ENCODE measurements at places on chromosomes 11 and 22. TPM values are rescaled to one million over a fixed set of nuclear protein-coding genes. Genes with fewer than 3 reads are reported as not detected.
A peak's percentile ranks its signal among the peaks of the same experiment; 100 is the strongest.

DNA sequence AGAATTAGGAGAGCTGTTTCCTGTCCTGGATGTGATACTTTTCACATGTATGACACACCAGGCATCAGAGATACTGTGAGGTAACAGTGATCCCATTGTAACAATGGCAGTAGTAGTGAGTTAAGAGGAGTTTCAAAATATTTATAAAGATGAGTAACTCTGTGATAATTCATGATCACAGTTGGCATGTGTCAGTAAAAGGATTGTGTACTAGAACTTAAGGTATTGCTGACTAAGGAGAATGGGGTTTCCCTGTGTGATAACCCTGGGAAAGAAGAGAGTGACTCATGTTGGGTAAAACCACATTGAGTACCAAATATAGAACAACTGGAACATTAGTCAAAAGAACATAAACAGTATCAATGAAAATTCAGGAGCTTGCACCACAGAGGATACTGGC is 22.9 kb upstream of the SLC5A1 start:
- H3K4me3 ChIP-seq, result no peak overlapping the region
- no peaks in the 10 kb centered on the region for H3K4me1 ChIP-seq
- no peak overlapping the region for H3K27ac ChIP-seq
- no peak for DNase-seq
- no peaks in the 10 kb centered on the region for H3K36me3 ChIP-seq

Gene RASGRP2
- total RNA-seq, result 11.5 TPM

- DNase-seq, result no peak
- H3K27ac ChIP-seq, result no peak overlapping the region
- H3K27me3 ChIP-seq, result no peaks in the 10 kb centered on the region
- no peaks in the 10 kb centered on the region for H3K36me3 ChIP-seq
- no peak overlapping the region for H3K4me3 ChIP-seq
- H3K4me1 ChIP-seq, result no peaks in the 10 kb centered on the region
Observed at GRCh38 chr11:76709756-76710155, 39.2 kb upstream of the LRRC32 start.

DNA sequence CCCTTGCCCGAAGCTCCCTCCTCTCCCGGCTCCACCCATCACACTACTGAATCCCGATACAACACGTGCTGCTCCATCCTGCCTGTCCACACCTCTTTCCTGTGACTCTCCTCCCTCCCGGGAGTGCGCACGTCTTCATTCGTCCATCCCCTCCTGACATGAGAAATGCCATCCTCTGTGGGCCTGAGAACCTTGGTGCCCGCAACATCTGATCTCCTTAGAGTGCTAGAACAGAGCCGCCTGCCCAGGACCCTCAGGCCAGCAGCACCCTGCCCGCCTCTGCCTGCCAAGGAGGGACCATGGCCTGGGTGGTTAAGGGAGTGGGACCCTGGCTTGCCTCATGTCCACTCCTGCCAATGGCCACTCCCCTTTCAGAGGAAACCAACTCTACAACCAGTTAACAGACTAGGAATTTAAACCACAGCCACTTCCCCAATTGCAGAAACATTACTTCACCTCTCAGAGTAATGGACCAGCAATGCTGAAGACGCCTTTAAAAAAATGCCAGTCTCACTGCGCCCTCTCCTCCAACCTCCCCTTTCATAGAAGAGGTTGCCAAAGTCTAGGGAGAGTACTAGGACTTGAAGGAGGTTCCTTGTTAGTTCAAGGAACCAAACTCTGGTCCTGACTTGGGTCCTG is 466.3 kb downstream of the OPCML start:
- H3K27me3 ChIP-seq, result peaks cover 11% of the 10 kb centered on the region
- H3K4me1 ChIP-seq, result no peaks in the 10 kb centered on the region
- DNase-seq, result no peak
- H3K4me3 ChIP-seq, result no peak overlapping the region
- no peak overlapping the region for H3K27ac ChIP-seq

GRCh38 chr11:6544921-6545850 is 48.1 kb downstream of the DNHD1 start:
- no peak overlapping the region for H3K27ac ChIP-seq
- no peaks in the 10 kb centered on the region for H3K4me1 ChIP-seq
- DNase-seq, result no peak
- H3K36me3 ChIP-seq, result no peaks in the 10 kb centered on the region
- no peaks in the 10 kb centered on the region for H3K27me3 ChIP-seq

DNA sequence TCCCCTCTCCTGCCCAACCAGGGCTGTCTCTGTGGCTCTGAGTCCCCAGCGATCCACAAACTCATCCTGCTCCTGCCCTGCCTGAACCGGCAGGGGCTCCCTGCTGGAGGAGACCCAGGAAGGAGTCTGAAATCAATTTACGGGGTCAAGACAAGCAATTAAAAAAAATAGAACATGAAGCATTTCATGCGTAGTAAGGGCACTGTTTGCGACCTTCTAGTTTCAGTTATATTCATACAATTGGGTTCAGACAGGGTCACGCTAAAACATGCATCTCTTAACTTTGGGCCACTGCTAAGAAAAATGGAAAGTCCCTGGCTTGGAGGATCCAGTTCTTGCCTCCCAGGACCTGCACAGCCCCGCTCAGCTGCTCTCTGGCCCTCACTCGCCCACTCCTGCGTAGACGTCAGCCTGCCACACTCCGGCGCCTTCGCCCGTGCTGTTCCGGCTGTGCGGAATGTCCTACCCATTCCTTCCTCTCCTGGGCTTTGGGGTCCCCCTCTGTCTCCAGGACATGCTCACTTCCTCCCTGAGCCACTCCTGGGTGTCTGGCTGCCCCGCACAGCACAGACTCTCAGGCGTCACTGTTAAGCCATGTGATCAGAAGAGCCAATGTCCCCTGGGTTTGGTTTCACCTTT is 12.8 kb downstream of the NFAM1 start:
- H3K4me1 ChIP-seq, result no peaks in the 10 kb centered on the region
- DNase-seq, result no peak
- no peaks in the 10 kb centered on the region for H3K36me3 ChIP-seq
- peak overlapping the region; percentile 27 for H3K4me3 ChIP-seq

DNA sequence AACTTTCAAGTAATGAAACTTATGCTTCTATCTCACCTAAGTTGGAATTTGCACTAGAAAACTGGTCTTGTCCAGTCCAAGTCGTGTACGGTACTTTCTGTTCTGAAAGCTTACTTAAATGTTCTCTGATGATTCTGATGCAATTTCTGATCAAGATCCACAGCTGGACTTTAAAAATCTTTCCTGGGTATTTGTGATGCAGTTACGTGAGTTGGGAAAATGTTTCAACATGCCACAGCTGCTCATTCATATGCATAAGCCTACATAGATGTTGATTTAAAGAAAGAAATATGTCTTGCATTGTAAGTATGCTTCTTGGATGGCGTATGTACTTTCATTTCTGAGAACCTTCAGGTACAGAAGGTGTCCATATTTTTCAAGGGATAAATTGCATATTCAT is 493.7 kb upstream of the CCDC90B start:
- H3K27ac ChIP-seq, result no peak overlapping the region
- H3K27me3 ChIP-seq, result no peaks in the 10 kb centered on the region
- no peaks in the 10 kb centered on the region for H3K36me3 ChIP-seq
- no peaks in the 10 kb centered on the region for H3K4me1 ChIP-seq
- no peak for DNase-seq

Gene MPZL2
- total RNA-seq, result 70.7 TPM

Gene FXYD2
- 0.66 TPM for total RNA-seq

Gene UBQLN3
- total RNA-seq, result 0.32 TPM

GRCh38 chr11:65852508-65853245 is 5.3 kb downstream of the CFL1 start:
- H3K4me3 ChIP-seq, result no peak overlapping the region
- H3K36me3 ChIP-seq, result no peaks in the 10 kb centered on the region
- no peaks in the 10 kb centered on the region for H3K27me3 ChIP-seq
- no peak for DNase-seq

DNA sequence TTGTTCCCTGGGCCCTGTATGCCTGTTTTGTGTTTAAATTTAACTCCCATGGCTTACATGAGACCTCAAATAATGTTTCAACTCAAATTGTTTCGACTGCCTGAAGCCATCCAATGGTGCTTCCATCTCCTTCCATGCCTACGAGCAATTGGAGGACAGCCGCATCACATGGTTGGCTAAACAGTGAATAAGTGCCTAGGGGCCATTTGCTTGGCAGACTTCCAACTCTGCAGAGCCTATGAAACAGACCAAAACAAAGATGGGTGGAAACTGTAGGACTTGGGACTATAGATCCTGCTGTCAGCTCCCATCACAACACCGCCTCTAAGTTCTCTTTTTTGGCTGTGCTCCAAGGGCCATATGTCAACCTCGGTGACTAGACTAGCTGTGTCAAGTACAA is 84.1 kb downstream of the PARVA start:
- H3K4me3 ChIP-seq, result no peak overlapping the region
- no peak overlapping the region for H3K27ac ChIP-seq
- no peaks in the 10 kb centered on the region for H3K4me1 ChIP-seq

Gene TECTA
- total RNA-seq, result 1.3 TPM

Gene STK33
- total RNA-seq, result 1.2 TPM

- no peaks in the 10 kb centered on the region for H3K36me3 ChIP-seq
- no peaks in the 10 kb centered on the region for H3K4me1 ChIP-seq
- no peak overlapping the region for H3K4me3 ChIP-seq
- DNase-seq, result no peak
- peaks cover 75% of the 10 kb centered on the region for H3K27me3 ChIP-seq
Observed at GRCh38 chr22:49373289-49373666, 454.4 kb downstream of the BRD1 start.

Gene F2
- not detected for total RNA-seq

GRCh38 chr11:71418643-71419042 is 29.6 kb downstream of the DHCR7 start:
- no peaks in the 10 kb centered on the region for H3K27me3 ChIP-seq
- DNase-seq, result no peak
- no peak overlapping the region for H3K27ac ChIP-seq
- no peaks in the 10 kb centered on the region for H3K36me3 ChIP-seq
- no peak overlapping the region for H3K4me3 ChIP-seq

Gene MYOD1
- total RNA-seq, result not detected

DNA sequence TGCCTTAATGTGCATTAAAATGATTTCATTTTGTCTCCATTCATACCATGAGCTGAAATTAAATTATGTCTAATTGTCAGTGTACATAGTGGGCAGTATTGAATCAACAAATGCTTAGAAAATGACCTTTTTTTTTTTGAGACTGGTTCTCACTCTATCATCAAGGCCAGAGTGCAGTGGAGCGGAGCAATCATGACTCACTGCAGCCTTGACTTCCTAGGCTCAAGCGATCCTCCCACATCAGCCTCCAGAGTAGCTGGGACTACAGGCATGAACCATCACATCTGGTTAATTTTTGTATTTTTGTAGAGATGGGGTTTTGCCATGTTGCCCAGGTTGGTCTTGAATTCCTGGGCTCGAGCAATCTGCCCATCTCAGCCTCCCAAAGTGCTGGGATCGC is 117.0 kb upstream of the BLID start:
- H3K27ac ChIP-seq, result no peak overlapping the region
- no peaks in the 10 kb centered on the region for H3K27me3 ChIP-seq
- no peaks in the 10 kb centered on the region for H3K4me1 ChIP-seq
- H3K4me3 ChIP-seq, result no peak overlapping the region
- DNase-seq, result no peak
- H3K36me3 ChIP-seq, result no peaks in the 10 kb centered on the region

Gene CD3E
- total RNA-seq, result 6.0 TPM

DNA sequence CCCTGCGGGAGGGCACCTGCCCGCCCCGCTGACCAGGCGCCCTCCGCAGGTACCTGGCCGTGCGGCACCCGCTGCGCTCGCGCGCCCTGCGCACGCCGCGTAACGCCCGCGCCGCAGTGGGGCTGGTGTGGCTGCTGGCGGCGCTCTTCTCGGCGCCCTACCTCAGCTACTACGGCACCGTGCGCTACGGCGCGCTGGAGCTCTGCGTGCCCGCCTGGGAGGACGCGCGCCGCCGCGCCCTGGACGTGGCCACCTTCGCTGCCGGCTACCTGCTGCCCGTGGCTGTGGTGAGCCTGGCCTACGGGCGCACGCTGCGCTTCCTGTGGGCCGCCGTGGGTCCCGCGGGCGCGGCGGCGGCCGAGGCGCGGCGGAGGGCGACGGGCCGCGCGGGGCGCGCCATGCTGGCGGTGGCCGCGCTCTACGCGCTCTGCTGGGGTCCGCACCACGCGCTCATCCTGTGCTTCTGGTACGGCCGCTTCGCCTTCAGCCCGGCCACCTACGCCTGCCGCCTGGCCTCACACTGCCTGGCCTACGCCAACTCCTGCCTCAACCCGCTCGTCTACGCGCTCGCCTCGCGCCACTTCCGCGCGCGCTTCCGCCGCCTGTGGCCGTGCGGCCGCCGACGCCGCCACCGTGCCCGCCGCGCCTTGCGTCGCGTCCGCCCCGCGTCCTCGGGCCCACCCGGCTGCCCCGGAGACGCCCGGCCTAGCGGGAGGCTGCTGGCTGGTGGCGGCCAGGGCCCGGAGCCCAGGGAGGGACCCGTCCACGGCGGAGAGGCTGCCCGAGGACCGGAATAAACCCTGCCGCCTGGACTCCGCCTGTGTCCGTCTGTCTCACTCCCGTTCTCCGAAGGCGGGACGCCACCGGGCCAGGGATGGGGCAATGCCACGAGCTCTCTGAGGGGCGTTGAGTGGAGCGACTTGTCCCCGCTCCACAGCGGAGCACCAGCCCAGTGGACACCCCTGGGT is 1.8 kb downstream of the GALR3 start:
- H3K4me3 ChIP-seq, result peak overlapping the region; percentile 38
- no peaks in the 10 kb centered on the region for H3K27me3 ChIP-seq
- no peak for DNase-seq

Gene LRRC75B
- 10.7 TPM for total RNA-seq

DNA sequence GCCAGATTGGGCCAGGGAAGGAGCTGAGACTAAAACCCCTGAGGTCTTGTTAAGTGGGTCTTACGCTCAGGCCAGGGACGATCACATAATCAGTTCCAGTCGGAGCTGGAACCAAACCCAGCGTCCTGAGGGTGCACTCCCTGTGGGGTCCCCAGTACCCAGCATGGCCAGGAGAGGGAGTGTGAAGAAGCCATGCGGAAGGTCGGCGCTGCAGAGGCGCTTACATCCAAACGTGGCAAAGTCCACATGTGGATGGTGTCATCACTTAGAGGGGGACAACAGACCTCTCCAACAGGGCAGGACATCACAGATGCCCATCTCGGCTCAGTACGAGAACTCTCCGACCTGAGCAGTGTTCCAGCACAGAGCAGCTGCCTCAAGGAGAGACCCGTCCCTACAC is 8.3 kb downstream of the ATP5MGL start:
- no peak for DNase-seq
- no peak overlapping the region for H3K27ac ChIP-seq
- no peaks in the 10 kb centered on the region for H3K4me1 ChIP-seq
- H3K27me3 ChIP-seq, result no peaks in the 10 kb centered on the region

Gene SIPA1
- 18.2 TPM for total RNA-seq

Gene TSPAN32
- total RNA-seq, result 1.0 TPM

All from breast epithelium (tissue), 4 donors.